ENCODE measurements at places on chromosomes 13 and 19.

DNA sequence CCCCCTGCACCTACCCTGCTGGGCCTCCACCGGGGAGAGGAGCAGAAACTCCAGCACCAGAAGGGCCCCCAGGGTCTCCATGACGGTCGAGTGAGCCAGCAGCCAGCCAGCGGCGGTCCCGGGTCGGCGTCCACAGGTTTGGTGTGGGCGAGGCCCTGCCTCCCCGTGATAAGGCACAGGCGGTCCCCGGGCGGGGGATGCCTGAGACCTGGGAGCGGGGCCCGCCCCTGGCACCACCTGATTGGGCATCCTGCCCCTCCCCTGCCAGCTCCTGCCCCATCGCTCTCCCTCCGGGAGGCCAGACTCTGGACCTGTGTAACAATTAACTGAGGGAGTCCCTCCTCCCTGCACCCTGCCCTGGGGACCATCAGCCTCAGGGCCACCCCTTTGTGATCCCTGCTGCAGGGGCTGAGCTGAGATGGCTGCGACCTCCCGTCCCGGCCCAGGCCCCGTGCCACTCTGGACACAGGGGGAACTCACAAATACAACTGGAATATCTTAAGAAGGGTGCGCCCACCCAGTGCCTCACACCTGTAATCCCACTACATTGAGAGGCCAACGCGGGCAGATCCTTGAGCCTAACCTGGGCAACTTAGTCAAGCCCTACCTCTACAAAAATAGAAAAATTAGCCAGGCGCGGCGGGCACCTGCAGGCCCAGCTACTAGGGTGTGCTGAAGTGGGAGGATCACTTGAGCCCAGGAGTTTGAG, at the start of gene SMIM24:
Gene SMIM24 (minus strand): TSS at position 143 of the 709 bp plus-strand sequence. CDS start 62 bp downstream, at position 81.
- DNase-seq: no peak

DNA sequence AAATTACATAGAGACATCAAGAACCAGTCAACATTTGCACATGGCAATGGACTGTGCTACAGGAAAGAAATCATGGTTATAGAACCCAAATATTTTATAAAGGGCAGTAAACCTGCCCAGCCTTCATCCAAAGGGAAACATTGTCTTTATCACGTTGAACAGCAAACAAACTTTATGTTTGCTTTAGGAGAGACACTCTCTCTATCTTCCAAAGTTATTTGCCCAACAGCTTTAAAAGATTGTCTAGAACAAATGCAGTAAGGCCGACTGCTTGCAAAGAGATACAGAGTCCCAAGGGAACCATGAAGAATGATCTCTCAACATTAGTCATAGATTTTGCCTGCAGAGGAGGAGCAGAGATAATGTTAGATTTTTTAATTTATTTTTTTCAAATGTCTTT, 1323.5 kb upstream of the SLC10A2 start:
- peak; percentile 14 for DNase-seq

DNA sequence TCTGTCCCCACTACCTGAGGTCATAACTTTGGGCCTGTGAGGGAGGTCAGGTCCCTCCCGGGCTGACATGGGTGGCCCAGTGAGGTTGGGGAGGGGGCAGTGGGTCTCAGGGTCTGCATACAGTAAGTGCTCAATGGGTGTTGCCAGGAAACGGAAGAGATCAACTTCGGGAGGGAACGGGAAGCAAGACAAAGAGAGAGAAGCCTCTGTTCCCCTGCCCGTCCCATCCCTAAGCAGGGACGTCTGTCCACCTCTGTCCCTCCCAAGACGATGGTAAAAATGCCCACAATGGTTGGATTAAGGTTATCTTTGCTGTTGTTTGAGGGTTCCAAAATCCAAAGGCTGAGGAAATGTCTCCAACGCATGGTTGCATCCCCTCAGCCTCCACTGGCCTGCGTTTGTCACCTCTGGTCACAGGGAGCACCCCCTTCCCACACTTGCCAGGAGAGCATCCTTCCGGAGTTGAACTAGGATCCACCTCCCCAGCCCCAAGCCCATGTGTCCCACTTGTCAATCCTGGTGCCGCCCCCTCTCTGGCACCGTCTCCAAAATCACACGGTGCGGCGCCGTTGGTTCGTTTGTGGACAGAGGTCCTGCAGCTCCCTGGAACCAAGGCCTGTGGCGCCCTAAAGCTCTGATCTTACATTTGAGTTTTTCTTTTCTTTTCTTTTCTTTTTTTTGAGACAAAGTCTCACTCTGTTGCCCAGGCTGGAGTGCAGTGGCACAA, 774 bp upstream of the HOMER3 start:
- DNase-seq: no peak

DNA sequence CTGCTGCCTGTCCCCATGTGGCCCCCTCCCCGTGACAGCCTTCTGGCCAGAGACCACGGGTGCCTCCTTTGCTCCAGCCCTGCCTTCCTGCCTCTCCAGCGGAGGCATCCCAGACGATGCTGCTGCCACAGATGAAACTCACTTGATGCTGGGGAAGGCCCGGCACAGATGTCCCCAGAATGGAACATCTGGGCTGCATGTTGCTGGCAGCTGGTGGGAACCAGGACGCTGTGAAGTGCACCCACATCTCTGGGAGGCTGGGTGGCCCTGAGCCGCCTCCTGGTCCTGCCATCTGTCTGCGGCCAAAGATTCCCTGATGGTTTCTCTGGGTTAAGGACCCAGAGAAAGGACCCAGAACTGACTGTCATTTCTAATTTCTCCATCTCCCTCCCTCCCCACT, 51.9 kb upstream of the PTPRS start:
- no peak for DNase-seq

DNA sequence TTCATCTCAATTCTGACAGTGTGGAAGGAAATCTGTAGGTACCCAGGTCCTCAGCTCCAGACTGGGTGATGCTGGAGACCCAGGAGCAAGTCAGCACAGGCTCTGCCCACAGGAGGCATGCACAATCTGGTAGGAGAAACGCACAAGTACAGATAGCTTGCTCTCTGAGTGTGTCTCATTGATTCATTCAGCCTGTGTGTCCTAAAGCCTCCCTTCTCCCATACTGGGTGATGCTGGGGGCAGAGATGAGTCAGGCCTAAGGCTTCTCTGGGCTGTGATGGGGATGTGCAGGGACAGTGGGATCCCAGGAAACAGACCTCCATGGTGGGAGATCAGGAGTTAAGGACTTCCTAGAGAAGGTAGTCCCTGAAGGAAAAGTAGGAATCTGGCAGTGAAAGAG, 6.8 kb downstream of the ZNF526 start:
- DNase-seq: no peak

Data from fibroblast of villous mesenchyme (primary cell).